Muscle of leg (tissue), 16 donors: ENCODE measurements at places on chromosomes 2 and 18. TPM values are rescaled to one million over a fixed set of nuclear protein-coding genes. Genes with fewer than 3 reads are reported as not detected.
A peak's percentile ranks its signal among the peaks of the same experiment; 100 is the strongest.

GRCh38 chr2:61538920-61539520 lies 864 bp upstream of the XPO1 start:
- DNase-seq: peak; percentile 76

Gene CYP27A1
- 20.1 TPM for polyA plus RNA-seq

- DNase-seq: no peak
Measured at GRCh38 chr18:36348971-36349417, 51.5 kb downstream of the FHOD3 start.

Gene SETBP1
- 18.7 TPM for polyA plus RNA-seq

Gene RAB27B
- polyA plus RNA-seq: 0.22 TPM

Gene SLC9A4
- polyA plus RNA-seq: not detected

DNA sequence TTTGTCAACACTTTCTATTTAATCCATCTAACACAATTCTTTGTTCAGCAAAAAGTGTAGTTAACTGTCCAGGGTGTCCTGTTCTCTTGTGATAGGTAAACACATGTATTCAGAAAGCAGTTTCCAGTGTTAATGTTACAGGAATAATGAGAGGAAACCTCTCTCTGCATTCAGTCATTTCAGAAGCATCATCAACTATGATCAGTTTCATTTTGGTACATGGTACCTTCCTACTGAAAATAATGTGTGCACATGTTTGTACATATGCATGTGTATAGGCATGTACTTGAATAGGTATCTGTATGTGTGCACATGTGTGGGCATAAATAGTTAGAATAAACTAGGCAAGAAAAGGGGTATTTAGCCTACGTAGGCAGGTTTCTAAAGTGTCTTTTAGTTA lies 16.6 kb downstream of the EFEMP1 start:
- no peak for DNase-seq

DNA sequence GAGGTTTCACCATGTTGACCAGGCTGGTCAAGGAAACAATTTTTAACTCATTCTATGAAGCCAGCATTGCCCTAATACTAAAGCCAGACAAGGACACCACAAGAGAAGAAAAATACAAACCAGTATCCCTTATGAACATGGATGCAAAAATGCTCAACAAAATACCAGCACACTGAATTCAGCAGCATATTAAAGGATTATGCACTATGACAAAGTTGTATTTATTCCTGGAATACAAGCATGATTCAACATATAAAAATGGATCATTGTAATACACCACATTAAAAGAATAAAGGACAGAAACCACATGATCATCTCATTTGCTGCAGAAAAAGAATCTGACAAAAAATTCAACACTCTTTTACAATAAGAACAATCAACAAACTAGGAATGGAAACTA lies 138.7 kb downstream of the RAB3GAP1 start:
- DNase-seq: no peak

DNA sequence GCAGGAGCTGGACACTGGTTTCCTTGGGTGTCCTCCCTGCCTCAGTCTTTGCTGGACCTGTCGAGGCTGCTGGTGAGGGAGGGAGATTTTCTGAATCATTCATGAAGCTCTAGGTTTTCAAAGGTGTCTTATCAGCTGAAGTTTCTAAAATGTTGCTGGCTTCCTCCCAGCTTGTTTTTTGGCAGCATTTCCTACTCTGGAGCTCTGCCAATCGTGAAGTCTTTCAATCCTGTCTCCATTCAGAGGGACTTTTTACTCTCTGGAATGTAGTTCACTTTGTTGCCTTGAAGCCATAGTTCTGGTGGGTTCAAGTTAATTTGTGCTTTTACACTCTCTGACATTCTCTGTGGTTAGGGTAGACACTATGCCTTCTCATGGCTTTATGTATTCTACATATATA lies 23.9 kb downstream of the SNTG2 start:
- peak; percentile 28 for DNase-seq
